ENCODE measurements at places on chromosomes 1 and 21.

- DNase-seq = no peak
Observed at GRCh38 chr21:38067086-38067739, 151.0 kb upstream of the KCNJ6 start.

DNA sequence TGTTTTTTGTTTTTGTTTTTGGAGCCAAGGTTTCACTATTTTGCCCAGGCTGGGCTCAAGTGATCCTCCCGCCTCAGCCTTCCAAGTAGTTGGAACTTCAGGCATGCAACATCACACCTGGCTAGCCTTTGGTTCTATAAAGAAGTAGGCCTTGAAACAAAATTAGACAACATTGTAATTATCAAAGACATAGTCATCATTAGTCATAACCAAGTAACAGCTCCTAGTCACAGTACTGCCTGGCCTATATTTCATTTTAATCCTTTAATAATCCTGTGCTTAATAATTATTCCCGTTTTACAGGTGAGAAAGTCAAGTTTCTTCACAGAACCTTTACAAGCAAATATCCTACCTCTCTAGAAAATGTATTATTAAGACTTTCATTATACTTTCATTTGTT, 52.3 kb upstream of the TBX15 start:
- DNase-seq = no peak

DNA sequence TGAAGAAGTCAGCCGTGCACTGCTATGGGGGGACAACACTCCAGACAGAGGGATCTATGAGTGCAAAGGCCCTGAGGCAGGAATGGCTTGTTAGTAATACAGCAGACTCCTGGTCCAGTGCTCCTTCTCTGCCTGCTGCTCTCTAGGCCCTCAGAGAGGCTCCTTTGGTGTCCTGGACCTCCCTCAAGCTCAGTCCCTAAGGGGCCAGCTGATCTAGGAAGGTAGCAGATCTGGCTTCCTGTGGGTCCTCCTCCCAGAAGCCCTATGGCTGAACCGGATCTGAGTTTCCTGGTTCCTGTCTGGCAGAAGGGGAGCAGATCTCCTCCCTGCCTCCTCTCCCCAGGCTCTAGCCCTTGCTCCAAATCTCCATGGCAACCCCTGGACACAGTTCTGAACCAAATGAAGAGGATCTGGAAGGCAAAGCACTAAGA, at the start of gene LDLRAD2:
TSS of gene LDLRAD2 (plus strand) at position 391 of the 431 bp plus-strand sequence. CDS start 187 bp downstream, outside the sequence.
- DNase-seq = no peak

GRCh38 chr21:26060335-26061115, 110.0 kb downstream of the APP start:
- DNase-seq = no peak

GRCh38 chr1:202204065-202204464, 10.5 kb downstream of the LGR6 start:
- peak; percentile 40 for DNase-seq

DNA sequence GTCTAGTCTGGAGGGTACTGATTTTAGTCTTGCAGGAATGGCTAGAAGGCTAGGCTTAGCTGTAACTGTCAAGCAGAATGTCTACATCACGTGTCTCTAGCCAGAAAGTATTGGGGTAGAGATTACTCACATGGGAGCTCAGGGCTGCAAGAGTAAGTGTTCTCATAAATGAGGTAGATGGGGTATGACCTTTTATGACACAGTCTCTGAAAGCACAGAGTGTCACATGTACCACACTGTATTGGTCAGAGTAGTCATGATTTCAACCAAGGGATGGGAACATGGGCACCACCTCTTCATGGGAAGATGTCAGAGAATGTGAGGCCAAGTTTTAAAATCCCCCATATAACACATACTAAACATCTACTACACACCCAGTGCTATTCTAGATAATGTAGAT, 2.9 kb downstream of the FYB2 start:
- no peak for DNase-seq

GRCh38 chr1:168365719-168366479, 85.2 kb downstream of the TBX19 start:
- DNase-seq = peak; percentile 44

GRCh38 chr1:88221411-88221810, 462.7 kb upstream of the PKN2 start:
- no peak for DNase-seq

GRCh38 chr1:241888232-241888631, 40.2 kb downstream of the EXO1 start:
- no peak for DNase-seq

- DNase-seq = peak; percentile 79
Observed at GRCh38 chr1:11787251-11787803, 18.4 kb downstream of the MTHFR start.

GRCh38 chr1:33022650-33023200, 14.0 kb downstream of the AK2 start:
- DNase-seq = no peak

- DNase-seq = no peak
Observed at GRCh38 chr1:59178339-59179187, 118.3 kb upstream of the FGGY start.

GRCh38 chr1:202357506-202357905, 9.0 kb downstream of the PPP1R12B start:
- DNase-seq = no peak

DNA sequence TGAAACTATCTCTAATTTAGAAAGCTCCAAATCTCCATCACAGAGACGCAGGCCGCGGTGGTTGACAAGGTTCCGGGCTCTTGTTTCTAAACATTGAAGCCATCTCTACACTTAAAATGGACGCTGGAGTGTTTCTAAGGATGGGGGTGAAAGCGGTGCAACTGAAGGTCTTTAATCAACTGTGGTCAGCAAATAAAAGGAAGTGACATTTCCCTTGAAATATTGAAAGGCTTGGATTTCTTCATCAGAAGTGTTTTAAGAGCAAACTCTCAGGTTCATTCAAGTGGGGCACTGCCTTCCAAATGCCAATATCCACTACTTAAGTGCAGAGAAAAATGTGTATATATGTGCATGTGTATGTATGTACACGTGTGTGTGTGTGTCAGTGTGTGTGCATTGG, 117.3 kb downstream of the KAZN start:
- no peak for DNase-seq

- no peak for DNase-seq
Observed at GRCh38 chr1:55127827-55128343, 87.3 kb downstream of the USP24 start.

DNA sequence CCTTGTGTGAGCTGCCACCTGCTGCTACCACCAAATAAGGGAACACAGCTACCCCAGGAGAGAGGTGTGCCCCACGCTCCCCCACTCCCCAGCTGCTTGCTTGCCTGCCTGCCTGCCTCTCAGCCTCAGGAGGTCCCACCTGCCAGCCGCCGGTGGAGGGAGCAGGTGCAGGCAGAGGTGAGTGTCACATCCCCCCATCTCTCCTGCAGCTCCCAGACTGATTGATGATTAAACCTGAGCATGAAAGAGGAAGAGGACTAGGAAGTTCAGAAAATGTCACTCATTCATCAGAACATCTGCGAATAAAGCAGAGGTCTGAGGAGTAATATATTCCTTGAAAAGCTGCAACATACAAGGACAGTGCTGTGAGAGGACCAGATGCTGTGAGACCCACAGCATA, 58.6 kb upstream of the HIVEP3 start:
- DNase-seq = peak; percentile 1
